Activated CD4-positive, alpha-beta T cell treated with anti-CD3 and anti-CD28 coated beads, Interleukin-2, Interleukin-6, amounts not matched to agents 100 ng/mL and 50 ng/mL, durations not matched to agents 16 hours and 8 hours (primary cell): ENCODE measurements at places on chromosomes 16 and 17.
A peak's percentile ranks its signal among the peaks of the same experiment; 100 is the strongest.

GRCh38 chr17:61047515-61047914, 352.1 kb upstream of the TBX2 start:
- DNase-seq: no peak

DNA sequence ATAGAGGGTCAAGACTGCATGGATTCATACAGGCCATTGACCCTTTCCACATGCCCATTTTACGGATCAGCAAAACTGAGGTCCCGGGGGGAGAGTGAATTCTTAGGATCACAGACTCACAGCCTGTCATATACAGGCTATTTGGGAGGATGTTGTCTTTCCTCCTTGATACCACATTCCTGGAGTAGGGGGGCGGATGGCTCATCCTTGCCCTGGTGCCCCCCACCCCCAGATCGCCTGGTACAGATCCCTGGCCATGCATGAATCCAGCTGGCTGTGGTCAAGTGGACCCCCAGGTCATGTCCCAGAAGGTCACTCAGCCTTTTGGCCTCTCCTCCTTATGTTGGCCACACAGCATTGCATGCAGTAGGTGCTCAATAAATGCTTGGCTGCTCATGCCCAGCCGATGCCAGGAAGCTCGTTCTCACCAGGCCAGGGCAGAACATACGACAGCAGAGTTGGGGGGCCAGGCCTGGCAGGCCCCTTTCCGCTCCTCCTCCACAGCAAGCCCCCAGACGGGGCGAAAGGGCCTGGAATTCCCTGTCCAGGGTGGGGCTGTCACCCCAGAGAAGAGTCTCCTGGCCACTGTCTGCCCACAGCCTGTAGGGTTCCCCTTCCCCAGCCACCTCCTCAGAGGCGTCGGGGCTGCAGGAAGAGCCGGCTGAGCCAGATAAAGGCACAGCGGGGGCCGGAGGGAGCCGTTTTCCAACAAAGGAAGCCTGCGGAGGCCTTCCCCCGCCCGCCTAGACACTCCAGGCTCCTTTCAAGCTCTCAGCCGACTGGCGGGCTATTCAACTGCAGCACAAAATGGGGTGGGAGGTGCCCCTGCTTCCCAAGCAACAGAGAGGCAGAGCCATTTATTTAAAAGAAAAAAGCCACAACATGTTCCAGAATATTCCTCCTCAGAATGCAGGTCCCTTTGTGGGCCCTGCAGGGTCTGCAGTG, 215.7 kb upstream of the CIBAR2 start:
- no peak for DNase-seq

DNA sequence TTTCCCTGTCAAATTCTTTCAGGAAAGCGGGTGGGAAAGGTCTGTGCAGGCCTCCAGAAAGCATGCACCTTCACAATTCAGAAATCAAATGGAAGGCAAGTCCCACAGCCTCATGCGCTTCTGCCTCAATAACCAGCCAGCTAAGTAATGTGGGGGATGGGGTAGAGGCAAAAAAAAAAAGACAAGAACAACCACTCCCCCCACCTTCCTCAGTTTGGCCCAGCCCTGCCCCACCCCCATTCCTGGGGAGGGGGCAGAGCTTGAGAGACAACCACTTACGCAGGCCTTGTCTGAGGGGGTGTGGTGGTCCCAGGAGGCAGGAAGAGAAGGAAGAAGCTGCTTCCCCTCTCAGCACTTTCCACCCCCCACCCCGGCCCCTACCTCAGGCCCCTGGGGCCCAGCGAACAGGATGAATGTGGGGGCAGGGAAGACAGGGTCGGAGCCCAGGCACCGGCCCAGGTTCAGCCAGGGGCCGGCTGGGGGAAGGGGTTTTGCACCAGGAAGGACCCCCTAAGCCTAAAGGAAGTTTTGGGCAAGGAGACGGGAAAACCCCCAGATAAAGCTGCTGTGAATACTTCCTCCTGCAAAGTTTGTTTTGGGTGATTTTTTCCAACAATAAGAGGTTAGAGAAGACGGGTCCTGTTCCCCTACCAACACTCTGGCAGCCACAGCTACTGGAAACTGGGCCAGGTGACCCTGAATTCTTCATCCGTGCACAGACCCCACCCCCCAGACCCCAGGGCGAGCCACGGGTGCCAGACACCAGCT, 1.2 kb downstream of the JUP start:
- DNase-seq: no peak

DNA sequence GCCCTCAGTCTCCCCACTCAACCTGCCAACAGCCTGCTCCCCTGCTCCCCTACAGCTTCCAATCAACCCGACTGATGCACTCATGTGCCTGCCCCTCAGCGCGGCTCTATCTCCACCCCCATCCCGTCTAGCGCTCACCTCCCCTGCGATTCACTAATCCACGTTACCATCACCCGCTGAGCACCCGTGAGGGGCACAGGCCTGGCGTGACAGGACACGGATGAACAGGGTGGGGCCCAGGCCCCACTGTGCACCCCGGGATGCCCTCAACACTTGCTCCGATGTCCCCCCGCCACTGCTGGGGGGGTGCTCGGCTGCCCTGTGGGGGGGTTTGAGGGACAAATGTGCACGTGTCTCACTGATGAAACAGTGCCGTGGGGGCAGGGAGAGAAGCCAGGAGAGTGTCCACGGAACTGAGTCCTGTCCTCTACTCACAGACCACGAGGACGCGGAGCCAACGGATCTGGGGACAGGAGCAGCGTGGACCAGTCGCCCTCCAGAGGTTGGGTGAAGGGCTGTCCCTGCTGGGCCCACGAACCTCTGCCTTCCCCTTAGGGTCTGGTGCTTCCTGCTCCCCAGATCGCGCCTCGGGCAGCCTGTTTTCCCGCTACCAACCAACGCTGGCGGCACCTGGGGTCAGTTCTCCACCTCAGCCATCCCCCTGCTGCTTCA, 66.7 kb downstream of the RPH3AL start:
- DNase-seq: no peak

GRCh38 chr16:30473231-30474073, 910 bp downstream of the ITGAL start:
- DNase-seq: peak; percentile 73

DNA sequence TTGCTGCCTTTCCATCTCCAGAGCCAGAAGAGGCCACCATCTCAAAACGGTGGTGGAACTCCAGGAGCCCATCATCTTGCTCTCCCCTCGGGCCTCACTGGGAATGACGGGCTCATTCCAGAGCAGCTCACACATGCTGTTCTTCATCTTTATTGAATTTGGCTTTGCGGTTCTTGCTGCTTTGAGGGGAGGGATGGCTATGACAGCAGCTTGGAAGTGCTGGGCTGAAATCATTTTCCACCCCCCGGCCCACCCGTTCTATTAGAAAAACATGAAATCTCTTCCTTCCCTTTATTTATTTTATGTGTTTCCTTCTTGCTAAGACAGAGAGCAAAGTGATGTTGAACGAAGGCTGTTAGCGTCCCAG, 149.8 kb upstream of the RPL38 start:
- DNase-seq: no peak
